Memory B cell (primary cell): ENCODE measurements at places on chromosomes 1 and 21.

GRCh38 chr1:45103534-45103933, 91.5 kb downstream of the UROD start:
- DNase-seq, result no peak

DNA sequence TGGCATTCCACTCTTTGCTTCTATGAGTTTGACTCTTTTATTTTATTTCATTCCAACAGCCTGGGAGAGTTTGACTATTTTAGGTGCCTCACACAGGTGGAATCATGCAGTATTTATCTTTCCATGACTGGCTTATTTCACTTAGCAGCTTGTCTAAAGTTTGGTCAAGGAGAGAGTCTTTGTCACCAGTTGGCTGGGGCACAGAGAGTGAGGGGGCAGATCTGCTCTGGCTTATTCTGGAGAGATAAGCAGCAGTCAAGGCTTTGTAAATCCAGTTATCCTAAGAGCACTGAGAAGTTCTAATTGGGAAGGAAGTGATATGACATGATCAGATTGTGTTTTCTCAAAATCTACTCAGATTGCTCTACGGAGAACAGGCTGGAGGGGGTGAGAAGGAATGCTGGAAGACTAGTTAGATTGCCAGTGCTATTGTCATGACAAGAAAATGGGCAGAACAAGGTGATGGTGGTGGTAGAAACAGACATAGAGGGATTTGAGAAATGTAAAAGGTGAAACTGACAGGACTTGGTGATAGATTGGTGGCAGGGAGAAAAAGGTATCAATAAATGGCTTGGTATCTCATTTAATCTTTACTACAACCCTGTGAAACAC, 12.1 kb upstream of the CTTNBP2NL start:
- no peak for DNase-seq

GRCh38 chr1:38923607-38924006, 18.0 kb downstream of the RHBDL2 start:
- DNase-seq, result no peak

DNA sequence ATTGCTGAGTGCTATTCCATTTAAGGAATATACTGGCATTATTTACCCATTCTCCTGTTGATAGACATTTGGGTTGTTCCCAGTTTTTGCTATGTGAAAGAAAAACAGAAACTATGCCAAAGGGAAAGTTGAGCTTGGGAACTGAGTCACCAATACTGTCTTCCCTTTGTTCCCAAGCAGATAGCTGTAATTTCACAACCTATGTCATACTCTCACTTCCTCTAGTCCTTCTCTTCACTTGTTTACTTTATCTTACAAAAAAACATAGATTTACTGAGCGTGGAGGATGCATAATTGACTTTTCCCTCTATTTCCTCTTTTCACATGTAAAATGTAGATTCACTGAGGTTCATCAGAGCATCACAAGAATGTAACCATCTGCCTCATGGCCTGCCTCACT, 32.4 kb upstream of the PGBD5 start:
- DNase-seq, result no peak

DNA sequence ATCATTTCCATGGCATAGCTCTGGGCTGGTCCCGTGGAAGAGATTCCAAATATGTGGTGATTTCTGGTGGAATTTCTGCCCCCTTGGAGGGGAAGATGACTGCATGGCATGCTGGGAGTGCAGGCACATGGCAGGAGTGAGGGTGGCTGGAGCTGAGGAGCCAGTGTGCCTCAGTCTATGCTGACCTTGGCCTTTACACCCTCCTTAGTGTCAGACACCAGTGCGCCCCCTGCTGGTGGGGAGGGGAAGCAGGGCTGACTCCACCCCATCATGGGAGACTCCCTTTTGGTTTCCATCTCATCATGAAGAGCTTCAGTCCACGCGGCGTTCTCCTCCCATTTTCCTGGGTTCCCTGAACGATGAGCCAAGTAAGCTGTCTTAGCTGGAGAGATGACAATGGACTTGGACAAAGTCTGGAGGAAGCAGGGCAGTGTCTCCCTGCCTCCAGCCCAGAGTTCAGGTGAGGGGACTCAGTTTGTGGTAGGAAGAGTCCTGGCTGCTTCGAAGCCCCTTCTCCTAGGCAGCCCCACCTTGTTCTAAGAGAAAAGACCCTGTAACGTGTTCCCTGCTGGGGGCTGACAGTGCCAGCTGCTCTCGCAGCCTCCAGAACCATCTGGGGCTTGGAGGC, 10.3 kb downstream of the ALX3 start:
- DNase-seq, result peak; percentile 69

GRCh38 chr1:200808846-200809245, 63.9 kb upstream of the GPR25 start:
- no peak for DNase-seq

- no peak for DNase-seq
Measured at GRCh38 chr21:44415073-44416025, 40.0 kb upstream of the LRRC3 start.

- DNase-seq, result no peak
Measured at GRCh38 chr21:34205811-34206571, 132.6 kb downstream of the MRPS6 start.

GRCh38 chr1:114238053-114238452, 84.4 kb upstream of the SYT6 start:
- no peak for DNase-seq

- DNase-seq, result no peak
Measured at GRCh38 chr21:30058928-30059327, 107.7 kb downstream of the CLDN17 start.

- DNase-seq, result no peak
Measured at GRCh38 chr1:198520524-198521254, 19.8 kb downstream of the ATP6V1G3 start.

DNA sequence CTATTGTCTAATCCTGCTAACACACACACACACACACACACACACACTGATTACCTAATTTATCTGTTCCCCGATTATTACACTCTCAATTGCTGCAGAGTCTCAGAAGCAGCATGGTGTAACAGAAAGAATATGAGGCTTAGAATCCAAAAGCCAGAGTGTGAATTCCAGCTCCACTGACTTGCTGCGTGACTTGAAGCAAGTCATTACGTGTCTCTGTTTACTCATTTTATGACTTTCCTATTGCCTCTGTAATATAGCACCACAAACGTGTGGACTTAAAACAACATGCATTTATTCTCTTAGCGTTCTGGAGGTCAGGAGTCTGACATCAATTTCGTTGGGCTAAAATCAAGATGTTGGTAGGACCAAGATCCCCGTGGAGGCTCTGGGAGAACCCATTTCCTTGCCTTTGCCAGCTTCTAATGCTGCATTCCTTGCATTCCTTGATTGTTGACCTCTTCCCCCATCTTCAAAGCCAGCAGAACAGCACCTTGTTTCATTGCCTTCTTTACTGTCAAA, 55.9 kb upstream of the ATP5PO start:
- no peak for DNase-seq

GRCh38 chr1:6597777-6598131, 4.9 kb downstream of the KLHL21 start:
- no peak for DNase-seq

DNA sequence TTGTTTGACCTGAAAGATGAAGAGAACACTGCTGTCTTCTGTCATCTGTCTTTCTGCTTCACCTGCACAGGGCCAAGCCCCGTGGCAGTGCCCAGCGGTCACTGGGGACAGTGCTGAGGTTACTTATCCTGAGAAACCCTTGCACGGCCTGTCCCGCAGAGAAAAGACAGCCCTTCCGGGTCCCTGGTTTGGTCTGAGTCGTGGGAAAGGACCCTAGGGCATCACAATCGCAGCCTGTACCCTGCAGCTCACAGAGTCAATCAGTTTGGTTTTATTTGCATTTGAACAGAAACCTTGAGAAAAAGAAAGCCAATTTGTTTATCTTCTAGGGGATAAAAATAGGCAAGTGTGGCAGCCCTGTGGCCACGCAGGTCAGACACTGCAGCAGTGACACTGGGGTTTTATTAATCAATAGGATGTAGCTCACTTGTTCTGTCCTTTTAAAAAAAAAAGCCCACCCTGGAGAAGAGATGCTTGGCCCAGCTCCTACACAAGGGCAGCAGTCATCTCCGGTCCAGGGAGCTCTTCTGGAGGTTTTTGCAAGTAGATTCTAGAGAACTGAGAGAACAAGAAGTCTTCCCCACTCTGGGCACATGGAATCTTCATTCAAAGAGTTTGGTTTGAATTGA, 120.0 kb downstream of the PEX14 start:
- no peak for DNase-seq

GRCh38 chr1:61334718-61335589, 252.6 kb downstream of the NFIA start:
- no peak for DNase-seq

- DNase-seq, result no peak
Measured at GRCh38 chr1:182083851-182084486, 22.5 kb upstream of the ZNF648 start.

- DNase-seq, result no peak
Measured at GRCh38 chr1:194268839-194269238, 1082.4 kb upstream of the B3GALT2 start.

GRCh38 chr1:199815947-199816346, 211.6 kb upstream of the NR5A2 start:
- no peak for DNase-seq
